ENCODE measurements at places on chromosomes 3 and 15.
A peak's percentile ranks its signal among the peaks of the same experiment; 100 is the strongest.

DNA sequence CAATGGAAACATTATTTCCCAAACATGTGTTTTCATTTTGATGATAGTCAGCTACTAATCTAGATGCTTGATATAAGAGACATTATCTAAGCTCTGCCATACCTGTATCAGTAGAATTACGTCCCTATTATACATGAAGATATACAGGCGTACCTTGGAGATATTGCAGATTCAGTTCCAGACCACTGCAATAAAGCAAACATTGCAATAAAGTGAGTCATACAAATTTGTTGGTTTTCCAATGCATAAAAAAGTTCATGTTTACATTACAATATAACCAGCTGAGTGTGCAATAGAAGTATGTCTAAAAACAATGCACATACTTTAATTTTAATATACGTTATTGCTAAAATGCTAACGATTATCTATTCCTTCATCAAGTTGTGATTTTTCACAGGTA lies 236.0 kb upstream of the ZNF717 start:
- no peaks in the 10 kb centered on the region for H3K27me3 ChIP-seq
- no peaks in the 10 kb centered on the region for H3K36me3 ChIP-seq
- H3K4me1 ChIP-seq, result no peaks in the 10 kb centered on the region
- no peak overlapping the region for H3K27ac ChIP-seq

- no peaks in the 10 kb centered on the region for H3K4me1 ChIP-seq
- DNase-seq, result no peak
- no peak overlapping the region for H3K4me3 ChIP-seq
- peaks cover 7% of the 10 kb centered on the region for H3K36me3 ChIP-seq
- H3K27ac ChIP-seq, result no peak overlapping the region
These were observed 52.6 kb downstream of the TBC1D2B start for GRCh38 chr15:78024883-78025282.

DNA sequence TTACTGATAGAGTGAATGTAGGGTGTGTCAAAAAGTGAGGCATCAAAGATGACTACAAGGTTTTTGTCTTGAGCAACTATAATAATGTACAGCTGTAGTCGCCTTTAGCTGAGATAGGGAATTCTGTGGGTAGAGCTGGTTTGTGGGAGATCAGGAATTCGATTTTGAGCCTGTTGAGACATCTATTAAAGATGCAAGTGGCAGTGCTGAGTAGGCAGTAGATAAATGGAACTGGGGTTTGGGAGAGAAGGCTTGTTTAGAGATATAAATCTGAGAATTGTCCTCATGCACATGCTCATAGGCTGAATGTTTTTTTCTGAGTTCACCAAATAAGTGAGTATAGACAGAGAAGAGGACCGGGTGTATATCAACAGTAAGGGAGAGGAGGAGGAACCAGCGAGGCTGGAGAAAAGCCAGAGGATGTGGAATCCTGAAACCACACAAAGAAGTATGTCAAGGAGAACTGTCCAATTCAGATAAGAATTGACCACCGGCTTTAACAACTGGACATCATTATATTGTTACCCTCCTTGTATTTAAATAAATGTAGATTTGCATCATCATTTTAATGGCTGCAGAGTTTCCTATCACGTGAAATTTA lies 146.0 kb upstream of the TNIK start:
- H3K36me3 ChIP-seq, result peaks cover 8% of the 10 kb centered on the region
- DNase-seq, result no peak
- no peak overlapping the region for H3K27ac ChIP-seq
- no peaks in the 10 kb centered on the region for H3K27me3 ChIP-seq
- H3K4me1 ChIP-seq, result no peaks in the 10 kb centered on the region

- H3K4me3 ChIP-seq, result no peak overlapping the region
- no peak overlapping the region for H3K27ac ChIP-seq
- no peaks in the 10 kb centered on the region for H3K27me3 ChIP-seq
- H3K4me1 ChIP-seq, result no peaks in the 10 kb centered on the region
- no peaks in the 10 kb centered on the region for H3K36me3 ChIP-seq
These were observed 498.7 kb upstream of the CBLB start for GRCh38 chr3:106367496-106367895.

- no peak for DNase-seq
- no peak overlapping the region for H3K4me3 ChIP-seq
- no peak overlapping the region for H3K27ac ChIP-seq
- peaks cover 15% of the 10 kb centered on the region for H3K27me3 ChIP-seq
These were observed 60.8 kb downstream of the USP13 start for GRCh38 chr3:179713643-179714090.

DNA sequence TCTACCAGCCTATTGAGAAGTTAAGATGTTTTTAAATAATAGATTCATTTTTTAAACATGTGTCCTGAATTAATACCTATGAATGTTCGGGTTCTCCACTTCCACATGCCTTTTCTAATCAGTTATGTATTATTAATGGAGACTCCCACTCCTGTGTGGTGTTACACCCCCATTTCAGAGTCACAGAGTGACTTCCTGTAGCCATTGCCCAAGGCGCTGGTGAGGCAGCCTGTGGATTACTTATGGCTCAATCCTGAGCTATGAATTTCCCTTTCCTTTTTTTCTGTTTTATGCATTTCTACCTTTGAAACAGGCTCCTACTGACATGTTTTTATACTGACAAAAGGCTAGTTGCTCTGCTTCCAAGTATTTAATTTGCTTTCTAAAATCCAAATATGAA lies 162.3 kb downstream of the GABRG3 start:
- no peaks in the 10 kb centered on the region for H3K27me3 ChIP-seq
- H3K4me1 ChIP-seq, result peaks cover 1% of the 10 kb centered on the region
- no peak for DNase-seq
- H3K27ac ChIP-seq, result peak overlapping the region; percentile 54
- H3K36me3 ChIP-seq, result peaks cover 9% of the 10 kb centered on the region

GRCh38 chr3:117665296-117665695 lies 955.7 kb downstream of the TUSC7 start:
- H3K27ac ChIP-seq, result no peak overlapping the region
- H3K4me1 ChIP-seq, result no peaks in the 10 kb centered on the region
- no peaks in the 10 kb centered on the region for H3K27me3 ChIP-seq
- no peak for DNase-seq

- no peaks in the 10 kb centered on the region for H3K27me3 ChIP-seq
- no peaks in the 10 kb centered on the region for H3K36me3 ChIP-seq
- H3K27ac ChIP-seq, result no peak overlapping the region
These were observed 8.2 kb upstream of the BCL6 start for GRCh38 chr3:187753516-187753915.

GRCh38 chr3:143763564-143764162 lies 84.6 kb downstream of the SLC9A9 start:
- no peaks in the 10 kb centered on the region for H3K4me1 ChIP-seq
- no peak overlapping the region for H3K27ac ChIP-seq
- no peaks in the 10 kb centered on the region for H3K27me3 ChIP-seq

DNA sequence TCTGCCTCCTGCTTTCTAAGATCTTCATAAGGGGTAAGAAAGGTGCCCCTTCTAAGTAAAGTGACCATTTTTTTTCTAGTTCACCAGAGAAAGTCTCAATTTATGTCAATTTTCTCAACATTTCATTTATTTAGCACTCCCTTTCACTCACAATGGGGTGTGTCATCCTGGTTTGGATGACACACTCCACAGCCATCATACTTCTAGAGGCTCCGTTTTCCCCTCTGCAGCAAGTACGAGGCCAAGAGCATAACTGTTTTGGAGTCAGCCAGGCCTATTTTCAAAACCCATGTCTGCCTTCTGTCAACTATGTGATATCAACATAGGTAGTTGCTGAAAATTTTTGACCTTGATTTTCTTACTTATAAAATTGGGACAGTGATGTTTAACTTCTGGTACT lies 703.2 kb downstream of the NLGN1 start:
- DNase-seq, result no peak
- no peak overlapping the region for H3K4me3 ChIP-seq
- no peak overlapping the region for H3K27ac ChIP-seq
- H3K36me3 ChIP-seq, result no peaks in the 10 kb centered on the region
- no peaks in the 10 kb centered on the region for H3K4me1 ChIP-seq
- H3K27me3 ChIP-seq, result no peaks in the 10 kb centered on the region

DNA sequence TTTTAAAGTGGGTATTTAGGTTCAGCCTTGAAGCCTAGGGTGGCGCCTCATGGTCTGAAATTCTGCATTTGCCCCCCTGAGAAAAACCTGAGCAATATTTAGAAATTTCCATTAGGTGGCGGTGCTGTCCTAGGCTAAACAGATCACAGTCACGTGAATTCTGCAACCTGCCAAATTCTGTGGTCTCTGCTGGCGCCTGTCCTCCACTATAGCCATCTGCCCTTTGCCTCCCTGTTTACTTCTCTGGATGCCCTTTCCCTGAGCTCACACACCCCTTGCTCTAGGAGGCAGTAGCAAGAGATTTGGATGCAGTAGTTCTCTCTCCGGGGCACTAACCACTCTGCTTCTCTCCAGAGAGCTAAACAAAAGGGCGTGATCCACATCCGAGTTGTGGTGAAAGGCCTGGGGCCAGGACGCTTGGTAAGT lies 9.1 kb downstream of the MRPS11 start:
- peak; percentile 66 for DNase-seq
- no peaks in the 10 kb centered on the region for H3K27me3 ChIP-seq
- H3K4me1 ChIP-seq, result no peaks in the 10 kb centered on the region
- H3K27ac ChIP-seq, result no peak overlapping the region
- no peak overlapping the region for H3K4me3 ChIP-seq
- peaks cover 56% of the 10 kb centered on the region for H3K36me3 ChIP-seq

- H3K4me1 ChIP-seq, result no peaks in the 10 kb centered on the region
- DNase-seq, result no peak
- no peaks in the 10 kb centered on the region for H3K36me3 ChIP-seq
- H3K27me3 ChIP-seq, result peaks cover 7% of the 10 kb centered on the region
These were observed 36.6 kb downstream of the CCK start for GRCh38 chr3:42229266-42229941.

DNA sequence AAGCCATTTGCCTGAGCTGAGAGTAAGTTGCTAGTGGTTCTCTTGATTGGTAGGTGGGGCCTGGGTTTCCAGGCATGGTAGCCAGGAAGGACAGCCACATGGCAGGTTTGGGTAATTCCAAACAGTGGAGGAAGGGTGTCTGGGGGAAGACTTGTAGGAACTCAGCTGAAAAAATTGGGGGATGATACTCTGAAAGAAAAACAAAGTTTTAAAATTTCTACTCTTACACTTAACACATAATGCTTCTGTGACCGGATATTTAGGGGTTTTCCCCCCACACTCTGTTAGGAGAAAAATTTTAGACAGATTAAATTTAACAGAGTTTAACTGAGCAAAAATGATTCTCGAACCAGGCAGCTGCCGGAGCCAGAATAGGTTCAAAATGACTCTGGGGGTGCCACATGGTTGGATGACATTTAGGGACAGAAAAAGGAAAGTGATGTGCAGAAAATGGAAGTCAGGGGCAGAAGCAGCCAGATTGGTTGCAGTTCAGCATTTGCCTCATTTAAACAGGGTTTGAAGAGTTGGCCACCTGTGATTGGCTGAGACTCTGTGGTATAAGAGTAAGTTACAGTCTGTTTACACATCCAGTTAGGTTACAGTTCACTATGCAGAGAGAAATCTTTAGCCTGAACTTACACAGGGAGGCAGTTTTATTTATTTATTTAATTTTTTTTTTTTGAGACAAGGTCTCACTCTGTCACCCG lies 8.1 kb downstream of the B2M start:
- H3K4me1 ChIP-seq, result no peaks in the 10 kb centered on the region
- peaks cover 43% of the 10 kb centered on the region for H3K36me3 ChIP-seq
- peak overlapping the region; percentile 39 for H3K27ac ChIP-seq
- DNase-seq, result peak; percentile 13
- no peaks in the 10 kb centered on the region for H3K27me3 ChIP-seq
- H3K4me3 ChIP-seq, result no peak overlapping the region

GRCh38 chr3:47849699-47850563 lies 47.0 kb downstream of the DHX30 start:
- peak; percentile 46 for DNase-seq
- H3K4me1 ChIP-seq, result no peaks in the 10 kb centered on the region
- no peak overlapping the region for H3K27ac ChIP-seq
- no peak overlapping the region for H3K4me3 ChIP-seq
- peaks cover 91% of the 10 kb centered on the region for H3K36me3 ChIP-seq

GRCh38 chr15:89828281-89829145 lies 13.9 kb upstream of the ANPEP start:
- DNase-seq, result no peak
- H3K36me3 ChIP-seq, result peaks cover 14% of the 10 kb centered on the region
- peaks cover 5% of the 10 kb centered on the region for H3K4me1 ChIP-seq

DNA sequence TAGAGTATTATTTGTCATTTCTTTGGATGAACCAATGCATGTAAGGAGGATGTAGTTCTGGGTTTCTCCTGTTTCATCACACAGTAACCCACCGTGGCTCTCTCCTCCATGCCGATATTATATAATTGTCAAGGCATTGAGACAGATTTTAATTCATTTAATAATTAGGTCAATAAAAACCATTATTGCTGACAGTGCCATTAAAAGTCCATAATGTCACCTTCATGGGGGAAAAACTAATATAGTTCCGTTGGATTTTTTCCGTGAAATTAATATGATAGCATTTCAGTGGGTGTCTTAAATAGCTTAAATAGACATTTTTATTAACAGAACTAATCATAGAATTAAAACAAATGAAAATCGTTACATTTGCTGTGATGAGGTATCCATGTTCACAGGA lies 747.7 kb upstream of the CFAP20DC start:
- H3K27me3 ChIP-seq, result no peaks in the 10 kb centered on the region
- H3K4me1 ChIP-seq, result no peaks in the 10 kb centered on the region
- H3K27ac ChIP-seq, result no peak overlapping the region
- no peak overlapping the region for H3K4me3 ChIP-seq

GRCh38 chr3:14532691-14533456 lies 7.3 kb downstream of the GRIP2 start:
- H3K27me3 ChIP-seq, result peaks cover 6% of the 10 kb centered on the region
- no peak overlapping the region for H3K27ac ChIP-seq
- no peaks in the 10 kb centered on the region for H3K36me3 ChIP-seq
- H3K4me3 ChIP-seq, result no peak overlapping the region
- H3K4me1 ChIP-seq, result peaks cover 11% of the 10 kb centered on the region

GRCh38 chr3:8845641-8846040 lies 76.2 kb upstream of the OXTR start:
- no peaks in the 10 kb centered on the region for H3K36me3 ChIP-seq
- H3K27me3 ChIP-seq, result no peaks in the 10 kb centered on the region
- no peak overlapping the region for H3K4me3 ChIP-seq
- no peaks in the 10 kb centered on the region for H3K4me1 ChIP-seq
- H3K27ac ChIP-seq, result no peak overlapping the region

DNA sequence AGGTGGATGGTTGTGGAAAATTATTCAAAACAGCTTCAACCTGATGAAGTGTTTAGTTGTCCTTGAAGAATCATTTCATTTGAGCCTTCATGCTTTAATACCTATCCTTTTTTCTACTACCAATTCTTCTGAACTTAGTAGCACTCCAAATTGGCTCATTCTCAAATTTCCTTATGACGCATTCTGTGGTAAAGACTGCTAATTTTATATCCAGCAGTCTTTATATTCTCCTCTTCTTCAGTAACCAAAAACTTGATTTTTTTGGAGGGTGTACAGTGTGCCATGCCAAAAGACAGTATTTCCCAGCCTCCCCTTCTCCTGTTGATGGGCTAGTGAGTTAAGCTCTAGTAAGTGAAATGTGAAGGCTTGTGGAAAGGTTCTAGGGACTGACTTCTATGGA lies 25.2 kb downstream of the CGNL1 start:
- no peak overlapping the region for H3K27ac ChIP-seq
- no peaks in the 10 kb centered on the region for H3K36me3 ChIP-seq
- H3K4me1 ChIP-seq, result no peaks in the 10 kb centered on the region
- peaks cover 17% of the 10 kb centered on the region for H3K27me3 ChIP-seq
- no peak overlapping the region for H3K4me3 ChIP-seq
- DNase-seq, result no peak

Measured in K562 (cell line).